ENCODE measurements at places on chromosomes 5 and 9.
A peak's percentile ranks its signal among the peaks of the same experiment; 100 is the strongest.

- no peak for DNase-seq
Measured at GRCh38 chr5:61100437-61100836, 61.8 kb downstream of the SMIM15 start.

GRCh38 chr5:54309691-54310432, 511 bp downstream of the ARL15 start:
- peak; percentile 76 for DNase-seq

DNA sequence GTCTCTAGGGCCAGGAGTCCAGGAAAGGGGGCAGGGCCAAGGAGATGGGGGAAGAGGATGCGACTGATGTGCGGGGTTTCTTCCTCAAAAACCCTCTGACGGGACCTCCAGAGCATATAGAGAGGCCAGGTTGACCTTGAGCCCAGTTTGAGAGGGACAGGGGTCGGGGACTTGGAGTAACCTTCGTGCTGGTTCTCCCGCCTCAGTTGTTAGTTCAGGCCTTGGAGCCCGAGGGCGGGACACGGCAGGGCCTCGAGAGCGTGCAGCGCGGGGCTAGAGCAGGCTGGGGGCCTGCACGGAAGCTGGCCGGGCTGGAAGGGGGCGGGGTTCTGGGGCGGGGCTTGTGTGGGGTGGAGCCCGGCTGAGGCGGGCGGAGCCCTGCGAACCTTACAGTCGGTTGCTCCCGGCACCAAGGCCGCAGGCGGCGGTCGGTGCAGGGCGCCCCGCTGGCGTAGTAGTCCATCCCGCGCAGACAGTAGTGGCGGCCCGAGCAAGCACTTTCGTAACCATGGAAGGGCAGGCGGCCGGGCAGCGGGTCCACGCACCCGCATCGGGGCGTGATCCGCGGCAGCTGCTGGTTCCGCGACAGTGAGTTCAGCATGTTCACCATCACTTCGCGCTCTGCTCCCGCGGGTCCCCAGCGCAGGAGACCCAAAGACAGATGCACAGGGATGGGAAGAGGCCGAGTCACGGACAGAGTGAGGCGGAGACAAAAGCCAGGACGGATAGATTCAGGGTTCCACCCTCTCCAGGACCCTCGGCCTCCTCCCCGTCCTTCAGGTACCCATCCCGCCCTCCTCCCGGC, 4.0 kb upstream of the MYORG start:
- peak; percentile 91 for DNase-seq

DNA sequence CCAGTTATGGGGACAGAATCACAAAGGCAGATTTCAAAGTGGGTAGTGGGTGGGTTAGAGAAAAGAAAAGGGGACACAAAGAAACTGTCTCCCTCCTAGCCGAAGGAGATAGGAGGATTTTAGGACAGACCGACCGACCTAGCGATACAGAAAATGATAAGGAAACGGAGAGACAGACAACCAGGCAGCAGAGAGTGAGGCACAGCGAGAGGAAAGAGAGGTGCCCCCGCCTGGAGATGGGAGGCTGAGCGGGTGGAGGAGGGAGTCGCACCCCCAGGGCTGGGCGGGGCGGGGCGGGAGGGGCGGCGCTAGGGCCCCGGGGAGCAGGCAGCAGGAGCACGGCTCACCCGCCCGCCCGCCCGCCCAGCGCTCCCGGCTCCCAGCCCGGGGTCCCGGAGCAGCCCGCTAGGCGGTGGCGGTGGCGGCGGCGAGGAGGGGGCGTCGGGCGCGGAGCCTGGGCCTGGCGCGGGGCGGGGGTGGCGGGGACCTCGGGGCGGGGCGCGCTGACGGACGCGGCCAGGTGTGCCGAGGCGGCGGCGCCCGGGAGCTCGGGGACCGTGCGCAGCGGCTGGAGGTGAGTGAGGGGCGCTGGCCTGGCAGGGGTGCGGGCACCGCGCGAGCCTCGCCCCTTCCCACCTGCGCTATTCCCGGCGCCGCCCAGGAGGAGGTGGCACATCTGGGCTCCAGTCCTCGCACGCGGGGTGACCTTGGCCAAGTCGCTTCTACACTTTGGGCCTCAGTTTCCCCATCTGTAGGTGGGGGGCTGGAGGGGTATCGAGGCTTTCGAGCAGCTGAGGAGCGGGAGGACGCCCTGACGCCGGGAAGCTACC, 15.9 kb upstream of the SYNPO start:
- DNase-seq, result peak; percentile 82

- DNase-seq, result no peak
Measured at GRCh38 chr5:119746984-119747383, 117.6 kb downstream of the FAM170A start.

DNA sequence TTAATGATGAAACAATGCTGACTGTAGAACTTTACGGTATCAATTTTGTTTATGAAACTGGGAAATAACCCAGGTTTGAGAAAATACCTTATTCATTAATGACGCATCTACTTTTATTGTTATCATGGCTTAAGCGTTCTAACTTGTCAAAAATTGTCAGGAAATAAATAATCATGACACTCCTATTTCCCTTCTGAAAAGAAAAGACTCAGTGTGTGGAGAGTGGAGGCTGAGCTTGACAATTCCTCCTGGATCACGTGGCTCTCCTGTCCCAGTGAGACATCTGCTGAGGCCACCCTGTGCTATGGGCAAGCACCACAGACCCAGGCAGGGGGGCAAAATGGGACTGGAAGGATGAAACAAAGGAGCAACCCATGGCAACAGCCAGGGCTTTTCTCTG, 466.4 kb downstream of the ZNF608 start:
- peak; percentile 39 for DNase-seq

DNA sequence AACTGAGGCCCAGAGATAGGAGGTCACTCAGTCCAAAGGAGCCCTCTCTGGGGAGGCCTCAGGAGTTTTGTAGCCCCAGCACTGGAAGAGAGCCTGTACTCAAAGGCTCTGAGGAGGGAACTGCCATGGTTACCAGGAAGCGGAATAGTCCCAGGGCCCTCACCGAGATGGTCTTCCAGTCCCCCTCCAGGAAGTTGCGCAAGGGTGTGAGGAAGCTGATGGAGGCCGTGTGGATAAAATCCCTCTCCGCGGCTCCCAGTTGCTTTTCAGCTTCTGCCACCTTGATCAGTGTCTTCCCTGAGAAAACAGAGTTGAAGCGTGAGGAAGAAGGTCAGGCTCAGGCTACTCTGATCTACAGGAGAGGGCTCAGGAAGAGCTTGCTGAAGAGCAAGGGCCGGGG, 13.5 kb downstream of the SH3GLB2 start:
- DNase-seq, result no peak

- DNase-seq, result no peak
Measured at GRCh38 chr9:86664603-86665002, 282.7 kb downstream of the GAS1 start.

DNA sequence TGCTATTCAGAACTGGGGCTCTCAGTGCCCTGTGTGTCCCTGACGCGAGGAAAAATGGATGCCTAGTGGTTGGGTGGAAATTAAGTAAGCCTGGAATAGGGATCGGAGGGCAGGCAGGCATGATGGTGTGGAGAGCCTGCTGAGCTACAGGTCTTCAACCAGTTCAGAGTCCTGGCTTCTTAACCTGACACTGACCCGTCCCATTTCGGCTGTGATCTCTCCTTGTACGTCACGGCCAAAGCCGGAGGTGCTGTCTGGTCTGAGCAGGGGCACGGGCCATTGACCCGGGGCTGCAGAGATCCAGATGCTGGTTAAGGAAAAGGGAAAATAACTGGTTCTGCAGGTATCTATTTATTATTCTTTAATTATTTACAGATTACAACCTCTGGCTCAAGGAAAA, 27.9 kb downstream of the RHOBTB3 start:
- DNase-seq, result no peak

DNA sequence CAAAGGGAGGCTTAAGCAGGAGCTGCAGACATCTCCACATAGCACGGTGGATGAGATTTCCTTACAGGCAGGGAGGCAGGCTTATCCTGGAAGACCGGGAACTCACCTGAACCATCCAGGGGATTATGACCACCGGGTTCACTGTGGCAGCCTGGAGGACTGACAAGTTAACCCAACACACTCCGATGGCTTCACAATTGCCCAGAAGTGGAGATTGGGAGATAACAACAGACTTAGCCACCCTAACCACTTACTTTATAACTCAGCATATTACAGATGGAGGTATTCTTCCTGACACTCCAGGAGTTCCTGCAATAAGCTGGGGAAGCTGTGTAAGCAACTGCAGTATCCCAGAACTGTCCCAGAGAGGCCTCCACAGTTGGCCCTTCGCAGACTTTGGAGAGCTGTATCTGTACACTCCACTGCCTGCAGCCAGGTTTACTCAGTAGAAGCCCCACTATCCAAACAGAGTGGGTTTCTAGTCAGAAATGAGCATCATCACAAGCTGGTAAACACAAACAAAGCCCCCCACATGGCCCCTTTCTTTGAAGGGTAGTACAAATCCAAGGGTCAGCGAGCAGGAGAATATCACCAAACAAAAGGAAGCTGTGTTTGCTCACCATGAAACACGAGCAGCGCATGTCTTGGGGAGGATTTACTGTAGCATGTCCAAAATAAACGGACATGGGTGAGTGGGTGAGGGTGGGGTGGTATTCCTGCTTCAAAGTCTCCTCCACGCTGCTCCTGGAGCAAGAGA, 462.2 kb downstream of the RASEF start:
- DNase-seq, result no peak

DNA sequence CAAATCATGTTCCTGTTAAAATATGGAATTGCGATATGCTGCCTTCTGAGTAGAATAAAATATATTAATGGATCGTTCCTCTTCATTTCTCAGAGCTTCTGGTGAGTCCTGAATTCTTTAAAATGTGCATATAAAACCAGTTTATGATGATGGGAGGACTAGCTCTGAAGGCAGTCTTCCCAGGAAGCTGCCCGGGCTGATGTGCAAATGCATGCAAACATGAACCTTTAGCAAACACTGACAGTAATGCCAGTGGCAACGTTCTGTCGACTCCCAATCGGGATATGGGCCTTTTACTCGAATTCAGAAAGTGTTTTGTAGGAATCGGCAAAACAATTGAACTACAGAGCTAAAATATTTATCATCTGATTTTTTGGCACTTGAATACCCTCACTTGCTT, 93.6 kb downstream of the TLE4 start:
- DNase-seq, result no peak

DNA sequence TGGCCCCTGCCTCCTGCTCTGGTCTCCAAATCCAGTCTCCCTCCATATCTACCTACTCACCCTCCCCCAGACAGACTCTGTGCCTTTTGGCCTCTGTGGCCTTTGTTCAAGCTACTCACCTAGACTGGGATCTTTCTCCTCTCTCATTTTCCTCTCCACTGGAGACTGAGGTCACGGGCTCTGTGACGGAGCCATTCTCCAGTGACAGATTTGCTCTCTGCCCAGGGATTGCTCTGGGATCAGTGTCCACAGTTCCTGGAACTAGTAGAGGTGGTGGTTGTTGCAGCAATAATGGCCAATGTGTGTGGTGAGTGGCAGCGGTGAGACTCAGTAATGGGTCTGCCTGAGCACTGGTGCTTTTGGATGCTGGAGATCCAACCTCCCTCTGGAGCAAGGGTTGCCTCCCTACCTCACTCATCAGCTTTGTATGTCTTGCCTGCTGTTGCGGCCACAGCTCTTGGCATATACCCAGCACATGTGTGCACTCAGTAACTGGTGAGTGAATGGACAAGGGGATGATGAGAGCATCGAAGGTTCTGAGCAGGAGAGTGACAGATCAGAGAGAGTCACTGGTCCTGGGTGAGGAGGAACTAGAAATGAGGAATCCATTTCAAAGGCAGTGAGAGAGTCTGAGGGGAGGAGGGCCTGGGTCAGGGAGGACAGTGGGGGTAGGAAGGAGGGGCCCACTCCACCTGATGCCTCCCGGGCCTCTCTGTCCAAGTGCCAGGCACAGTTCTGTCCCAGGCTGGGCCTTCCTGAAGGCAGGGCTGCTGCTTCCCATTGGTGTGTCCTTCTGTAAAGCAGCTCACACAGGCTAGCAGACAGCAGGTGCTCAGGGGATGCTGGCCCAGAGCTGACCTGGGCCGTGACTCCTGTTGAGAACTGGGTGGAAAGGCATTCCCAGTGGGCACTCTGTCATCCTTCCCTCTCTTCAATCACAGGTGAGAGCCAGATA, 96.5 kb upstream of the PITX1 start:
- no peak for DNase-seq

- no peak for DNase-seq
Measured at GRCh38 chr5:86546044-86546443, 71.7 kb upstream of the COX7C start.

GRCh38 chr5:140356853-140357725, 2.9 kb upstream of the SLC4A9 start:
- no peak for DNase-seq

DNA sequence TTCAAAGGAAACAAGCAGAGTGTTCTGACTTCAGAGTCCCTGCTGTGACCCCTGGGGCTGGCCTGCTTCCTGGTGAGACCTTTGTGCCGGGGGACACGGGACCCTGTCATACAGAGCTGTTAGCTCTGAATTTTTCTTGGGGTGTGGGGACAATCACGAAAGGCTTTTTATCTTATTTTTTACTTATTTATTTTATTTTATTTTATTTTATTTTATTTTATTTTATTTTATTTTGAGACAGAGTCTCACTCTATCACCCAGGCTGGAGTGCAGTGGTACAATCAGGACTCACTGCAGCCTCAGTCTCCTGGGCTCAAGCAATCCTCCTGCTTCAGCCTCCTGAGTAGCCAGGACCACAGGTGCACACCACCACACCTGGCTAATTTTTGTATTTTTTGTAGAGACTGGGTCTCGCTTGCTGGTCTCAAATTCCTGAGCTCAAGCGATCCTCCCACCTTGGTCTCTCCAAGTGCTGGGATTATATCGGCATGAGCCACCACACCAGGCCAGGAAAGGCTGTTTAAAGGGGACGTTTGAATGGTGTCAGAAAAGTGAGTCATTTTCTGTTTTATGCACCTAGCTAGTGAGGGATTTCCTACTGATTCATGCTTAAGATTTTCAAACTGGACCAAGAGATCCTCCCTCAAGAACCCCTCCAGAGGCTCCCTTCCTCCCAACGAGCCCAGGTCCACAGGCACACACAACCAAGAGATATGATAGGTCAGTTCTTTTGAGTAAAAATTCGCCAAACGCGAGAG, 75.7 kb downstream of the OLFM1 start:
- no peak for DNase-seq

DNA sequence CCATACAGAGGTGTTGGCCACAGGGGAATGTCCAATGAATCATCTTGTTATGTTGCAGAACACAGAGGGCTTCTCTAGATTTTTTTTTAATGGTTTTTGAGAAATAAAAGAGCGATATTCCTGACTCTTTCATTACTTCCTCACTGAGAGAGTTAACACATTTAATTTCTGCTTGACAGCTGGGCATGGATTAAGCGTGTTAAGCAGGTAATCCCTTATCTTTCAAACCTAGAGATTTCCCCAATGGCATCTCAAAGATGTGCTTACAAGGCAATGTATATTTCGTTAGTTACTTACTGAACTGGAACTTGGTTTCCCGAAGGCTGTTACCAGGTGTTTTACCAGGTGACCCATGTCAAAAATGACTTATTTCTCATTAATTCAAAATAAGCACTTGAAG, 21.8 kb upstream of the ADCY2 start:
- DNase-seq, result no peak

DNA sequence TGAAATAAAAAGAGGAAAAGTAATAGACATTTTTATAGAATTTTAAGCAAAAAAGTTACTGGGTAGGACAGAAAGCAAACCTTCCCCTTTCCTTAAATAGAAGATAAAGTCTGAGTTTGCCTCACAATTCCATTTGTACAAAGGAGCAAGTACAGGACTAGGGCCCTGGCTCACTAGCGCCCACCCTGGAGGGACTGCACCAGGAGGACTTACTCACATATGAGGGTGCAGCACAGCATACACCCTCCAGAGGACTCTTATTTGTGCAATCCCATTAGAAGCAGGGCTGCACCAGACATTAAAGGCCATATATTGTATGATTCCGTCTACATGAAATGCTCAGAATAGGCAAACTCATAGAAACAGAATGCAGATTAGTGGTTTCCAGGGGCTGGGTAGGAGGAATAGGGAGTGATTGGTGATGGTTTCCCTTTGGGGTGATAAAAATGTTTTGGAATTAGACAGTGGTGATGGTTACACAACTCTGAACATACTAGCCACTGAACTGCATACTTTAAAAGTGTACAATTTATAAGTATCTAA, 4.5 kb downstream of the REEP5 start:
- DNase-seq, result no peak

Data from RWPE1 (cell line).